ENCODE measurements at places on chromosomes 4 and X.

GRCh38 chr4:4501679-4502078 is 40.2 kb downstream of the STX18 start:
- DNase-seq, result no peak

DNA sequence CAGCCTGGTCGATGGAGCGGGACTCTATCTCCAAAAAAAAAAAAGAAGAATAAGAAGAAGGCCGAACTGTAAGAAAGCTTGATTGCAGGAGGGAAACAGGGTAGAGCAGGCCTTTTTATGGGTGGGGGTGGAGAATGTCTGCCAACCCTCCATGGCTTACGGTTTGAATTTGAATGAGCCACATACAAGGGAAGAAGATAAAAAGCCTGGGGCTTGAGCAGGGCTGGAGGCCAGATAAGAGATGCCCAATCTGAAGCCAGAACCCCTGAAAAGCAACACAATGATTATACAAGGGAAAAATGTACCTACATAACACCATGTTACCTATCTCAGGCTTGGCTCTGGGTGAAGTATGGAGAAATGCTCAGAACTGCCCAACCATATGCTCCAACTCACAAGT is 57.3 kb upstream of the TRIM2 start:
- no peak for DNase-seq

DNA sequence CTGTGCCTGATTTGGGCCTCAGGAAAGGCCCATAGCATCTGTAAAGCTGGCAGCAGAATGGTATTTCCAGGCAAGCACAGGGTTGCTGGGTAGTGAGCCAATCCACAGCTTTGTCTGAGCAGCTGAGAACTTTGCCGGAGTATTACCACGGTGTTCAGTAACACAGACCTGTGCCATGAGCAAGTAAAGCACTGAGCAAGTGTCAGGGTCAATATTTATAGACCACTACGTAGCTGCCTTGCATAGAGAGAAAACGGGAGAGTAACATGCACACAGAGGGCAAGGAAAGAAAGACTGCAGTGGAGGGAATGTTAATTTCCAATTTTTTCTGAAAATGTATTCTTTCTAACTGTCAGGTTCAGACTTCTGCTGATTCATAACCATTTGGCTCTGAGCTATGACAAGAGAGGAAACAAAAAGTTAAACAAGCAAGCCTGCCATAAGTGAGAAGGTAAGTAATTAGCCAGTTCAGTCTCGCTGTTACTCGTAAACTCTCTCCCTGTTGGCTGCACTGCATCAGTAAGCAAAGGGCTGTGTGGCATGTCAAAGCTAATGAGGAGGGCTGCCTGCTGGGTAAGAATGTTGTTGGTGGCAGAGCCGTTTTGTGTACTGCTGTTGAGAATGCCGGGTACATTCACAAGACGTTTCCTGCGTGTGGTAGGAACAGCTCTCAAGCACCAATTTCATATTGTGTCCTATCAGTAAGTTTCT is 238.1 kb downstream of the BMPR1B start:
- peak; percentile 56 for DNase-seq

DNA sequence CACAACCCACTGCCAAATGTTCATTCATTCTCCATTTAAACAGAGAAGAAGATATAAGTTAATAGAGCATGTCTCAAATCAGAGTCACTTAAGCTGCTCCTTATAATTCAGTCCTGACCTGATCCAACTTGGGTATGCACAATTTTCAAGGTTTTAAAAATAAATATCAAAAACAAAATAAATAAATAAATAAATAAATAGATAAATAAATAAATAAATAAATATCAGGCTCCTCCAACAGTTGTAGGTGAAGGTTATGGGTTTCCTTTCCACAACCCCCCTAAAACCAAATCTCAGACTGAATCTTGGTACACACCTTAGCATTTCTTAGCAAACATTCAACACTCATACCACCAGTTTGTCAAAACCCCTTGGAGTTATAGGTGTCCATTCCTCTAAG is 204.4 kb downstream of the PARM1 start:
- no peak for DNase-seq

DNA sequence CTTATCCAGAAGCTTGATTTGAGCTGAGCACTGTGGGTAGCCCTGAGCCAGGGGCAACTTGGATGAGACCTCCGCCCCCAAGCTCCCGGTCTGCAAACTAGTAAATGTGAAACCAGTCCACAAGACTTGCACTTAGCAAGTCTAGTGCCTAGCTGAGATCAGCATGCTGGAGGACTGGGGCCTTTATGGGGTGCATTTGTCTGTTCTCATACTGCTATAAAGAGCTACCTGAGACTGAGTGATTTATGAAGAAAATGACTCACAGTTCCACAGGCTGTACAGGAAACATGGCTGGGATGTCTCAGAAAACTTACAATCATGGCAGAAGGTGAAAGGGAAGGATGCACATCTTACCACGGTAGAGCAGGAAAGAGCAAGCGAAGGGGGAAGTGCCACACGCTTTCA is 42.1 kb upstream of the HOPX start:
- DNase-seq, result no peak

DNA sequence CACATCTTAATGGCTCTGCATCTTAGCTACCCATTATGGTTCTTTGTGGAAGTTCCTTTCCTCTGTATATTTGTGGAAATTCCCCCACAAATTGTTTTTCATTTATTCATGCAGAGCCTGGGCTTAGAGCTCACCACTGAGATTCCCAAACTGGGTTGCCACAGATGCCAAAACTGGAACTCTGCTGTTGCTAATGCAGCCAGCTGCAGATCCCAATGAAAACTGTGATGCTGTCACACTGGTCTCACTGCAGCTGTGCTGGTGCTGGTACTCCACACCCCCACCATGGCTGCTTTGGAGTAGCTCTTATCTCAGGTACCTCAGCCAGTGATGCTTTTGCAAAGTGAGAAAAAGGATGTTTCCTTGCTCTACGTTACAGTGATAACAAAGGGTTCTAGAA is 87.7 kb downstream of the DCK start:
- no peak for DNase-seq

DNA sequence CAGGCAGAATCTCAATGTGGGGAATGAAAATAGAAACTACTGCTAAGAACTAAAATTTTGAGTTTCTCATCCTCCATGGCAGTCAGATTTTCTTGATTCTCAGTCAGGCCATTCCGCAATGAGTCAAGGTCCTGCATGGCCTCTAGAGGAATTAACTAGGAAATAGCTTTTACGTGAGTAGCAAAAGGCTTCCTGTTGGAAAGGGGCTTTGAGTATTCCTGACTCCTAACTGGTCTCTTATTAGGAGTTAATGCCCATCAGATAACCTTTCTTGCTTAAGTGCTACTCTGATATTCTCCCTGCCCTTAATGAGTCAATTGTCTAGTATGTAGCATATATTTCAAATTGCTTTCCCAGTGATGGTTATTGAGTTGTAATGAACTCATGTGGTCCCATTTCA is 65.7 kb upstream of the ARHGAP24 start:
- peak; percentile 57 for DNase-seq

DNA sequence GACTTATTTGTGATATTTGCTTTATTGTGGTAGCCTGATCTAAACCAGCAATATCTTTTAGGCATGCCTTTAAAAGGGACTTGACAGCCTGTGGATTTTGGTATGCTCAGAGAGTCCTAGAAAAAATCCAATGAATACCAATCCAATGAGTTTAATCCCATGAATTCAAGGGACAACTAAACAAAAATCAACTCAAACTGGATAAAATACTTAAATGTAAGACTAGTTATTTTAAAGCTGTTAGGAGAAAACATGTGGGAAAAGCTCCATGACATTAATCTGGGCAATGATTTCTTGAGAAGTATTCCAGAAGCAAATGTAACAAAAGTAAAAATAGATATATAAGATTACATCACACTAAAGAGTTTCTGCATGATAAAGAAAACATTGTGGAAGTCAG is 711.5 kb upstream of the PITX2 start:
- peak; percentile 7 for DNase-seq

GRCh38 chrX:9542106-9542760 is 77.4 kb downstream of the TBL1X start:
- DNase-seq, result no peak

DNA sequence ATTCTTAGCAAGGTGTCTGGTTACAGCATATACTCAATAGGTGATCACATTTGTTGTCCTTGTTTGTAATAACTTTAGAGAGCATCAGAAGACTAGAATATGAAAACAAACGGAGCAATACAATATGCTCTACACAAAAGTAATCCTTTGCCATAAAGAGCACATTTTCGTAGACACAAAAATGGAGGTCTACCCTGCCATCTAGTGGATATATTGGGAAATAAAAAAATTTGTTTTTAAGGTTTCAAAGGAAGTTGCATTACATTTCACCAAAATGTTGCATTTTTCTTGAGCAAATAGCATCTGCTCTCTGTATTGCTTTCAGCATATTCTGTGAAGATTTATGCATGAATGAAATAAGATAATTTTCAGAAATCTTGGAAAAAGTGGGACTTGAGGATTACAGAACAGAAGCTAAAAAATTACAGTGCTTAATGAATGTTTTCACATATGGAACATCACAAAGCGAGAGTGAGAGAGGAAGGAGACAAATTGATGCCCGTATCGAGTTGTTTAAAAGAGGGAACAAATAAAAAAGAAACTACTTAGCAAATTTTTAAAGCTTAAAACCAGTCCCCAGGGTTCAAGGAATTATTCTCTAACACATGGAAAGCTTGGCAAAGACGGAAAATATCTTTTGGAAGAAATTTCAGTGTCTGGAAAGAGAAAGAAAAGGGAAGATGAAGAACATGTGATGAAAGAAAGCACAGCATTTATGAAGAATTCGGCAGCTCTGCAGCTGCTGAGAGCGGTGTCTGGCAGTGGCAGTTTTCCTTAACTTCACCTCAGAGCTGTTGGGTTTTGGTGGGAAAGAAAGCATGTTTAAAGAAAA is 390.1 kb downstream of the ANKRD50 start:
- peak; percentile 62 for DNase-seq

GRCh38 chr4:107600436-107600835 is 119.6 kb downstream of the PAPSS1 start:
- peak; percentile 63 for DNase-seq

DNA sequence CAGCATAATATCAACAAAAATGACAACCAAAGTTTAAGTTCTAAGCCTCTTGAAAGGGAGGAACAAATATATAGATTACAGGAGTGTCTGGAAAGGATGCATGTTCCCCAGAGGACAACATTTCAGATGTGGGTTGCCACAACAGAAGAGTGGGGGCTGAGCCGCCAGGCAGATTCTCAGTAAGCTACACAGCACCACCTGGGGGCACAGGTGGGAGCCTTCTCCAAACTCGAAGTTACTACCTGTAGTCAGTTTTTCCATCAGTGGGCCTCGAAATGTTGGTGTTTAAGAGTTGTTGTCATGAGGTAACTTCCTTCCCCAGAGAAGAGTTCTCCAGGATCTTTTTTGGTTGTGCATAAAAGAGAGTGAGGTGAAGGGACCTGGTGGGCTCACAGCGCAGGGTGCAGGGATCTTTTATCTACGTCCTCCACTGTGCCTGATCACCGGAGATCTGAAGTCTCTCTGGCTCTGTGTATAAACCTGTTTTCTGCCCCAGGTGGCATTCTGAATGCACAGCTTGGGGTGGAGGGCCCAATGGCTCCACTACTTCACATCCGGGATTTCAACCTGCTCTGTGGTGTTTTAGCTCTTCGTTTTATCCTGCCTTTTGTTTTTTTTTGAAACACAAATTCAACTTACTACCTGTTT is 58.4 kb upstream of the STS start:
- DNase-seq, result no peak

GRCh38 chr4:145731028-145731427 is 51.1 kb downstream of the C4orf51 start:
- peak; percentile 15 for DNase-seq

DNA sequence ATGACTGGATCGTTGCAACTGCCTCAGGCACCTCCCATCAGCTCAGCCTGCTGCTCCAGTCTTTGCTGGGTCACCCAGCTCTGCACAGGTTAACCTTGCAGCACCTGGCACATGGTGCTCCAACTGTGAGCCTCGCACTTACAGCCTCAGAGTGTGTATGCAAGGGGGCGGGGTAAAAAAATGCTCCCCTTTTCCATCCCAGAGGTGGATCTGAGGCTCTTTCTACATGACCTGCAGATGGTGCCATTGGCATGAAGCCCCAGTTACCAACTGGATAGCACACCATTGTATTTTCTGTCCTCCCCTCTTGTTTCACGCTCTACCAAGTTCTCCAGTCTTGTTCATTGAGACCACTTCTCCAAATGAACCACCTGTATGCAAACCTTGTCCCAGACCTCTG is 46.2 kb upstream of the TRPC3 start:
- DNase-seq, result no peak

DNA sequence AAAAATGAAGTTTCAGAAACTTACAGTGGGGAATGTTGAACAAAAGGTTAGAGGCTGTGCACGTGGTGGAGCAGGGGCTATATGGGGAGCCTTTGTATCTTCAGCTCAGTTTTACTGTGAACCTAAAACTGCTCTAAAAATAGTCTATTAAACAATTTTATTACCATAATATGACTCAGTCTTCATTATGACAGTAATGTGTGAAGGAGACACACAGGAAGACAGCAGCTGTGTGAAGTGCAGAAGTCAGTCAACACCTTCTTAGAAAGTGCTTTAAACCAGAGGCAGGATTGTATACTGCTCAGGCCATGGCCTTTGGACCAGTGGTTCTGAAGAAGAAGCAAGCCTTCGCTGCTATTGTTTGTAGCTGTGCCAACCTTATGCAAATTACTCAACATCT is 89.7 kb downstream of the ARHGAP10 start:
- DNase-seq, result peak; percentile 34

- no peak for DNase-seq
Observed at GRCh38 chr4:94540476-94540875, 88.7 kb downstream of the PDLIM5 start.

DNA sequence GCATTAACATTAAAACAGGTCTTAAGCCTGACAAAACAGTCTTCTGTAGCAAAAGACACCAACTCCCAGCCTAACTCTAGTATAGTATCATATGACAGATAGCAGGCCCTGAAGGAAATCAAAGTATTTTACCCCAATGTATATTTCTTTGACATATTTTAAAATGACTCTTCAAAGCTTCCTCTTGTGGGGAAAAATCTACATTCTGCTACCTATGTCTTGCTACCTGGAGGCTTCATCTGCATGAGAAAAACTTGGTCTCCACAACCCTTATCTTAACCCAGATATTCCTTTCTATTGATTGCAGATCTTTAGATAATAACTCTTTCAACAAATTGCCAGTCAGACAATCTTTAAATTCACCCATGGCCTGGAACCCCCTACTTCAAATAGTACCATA is 1620.4 kb downstream of the PCDH7 start:
- no peak for DNase-seq

GRCh38 chrX:129145840-129146272 is 377.4 kb downstream of the SMARCA1 start:
- DNase-seq, result no peak

DNA sequence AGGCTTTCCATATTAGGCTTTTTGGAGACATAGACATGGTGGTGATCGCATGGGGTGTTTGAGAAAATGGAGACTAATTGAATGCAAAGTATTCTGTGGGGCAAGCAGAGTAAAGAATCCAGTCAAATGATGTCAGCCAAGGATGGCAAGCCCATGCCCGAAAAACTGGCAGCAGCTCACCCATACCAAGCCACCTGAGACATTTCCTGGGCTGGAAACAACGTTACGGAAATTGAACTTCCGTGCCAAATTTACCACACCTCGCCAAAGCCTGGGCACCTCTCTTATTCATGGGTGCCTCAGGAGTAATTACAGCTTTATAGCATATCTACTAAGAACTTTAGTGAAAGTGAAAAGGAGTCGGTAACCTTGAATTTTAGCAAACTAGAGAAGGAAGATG is 166.4 kb downstream of the CBR4 start:
- DNase-seq, result no peak

- peak; percentile 83 for DNase-seq
Observed at GRCh38 chrX:115560978-115561604, at the start of gene PLS3. Gene PLS3 (plus strand): TSS chrX:115561174. CDS start chrX:115610251, 49,077 bp downstream.

Data from GM23248 (cell line).